Suprapubic skin (tissue), 4 donors: ENCODE measurements at places on chromosomes 3 and 15. TPM values are rescaled to one million over a fixed set of nuclear protein-coding genes. Genes with fewer than 3 reads are reported as not detected.

DNA sequence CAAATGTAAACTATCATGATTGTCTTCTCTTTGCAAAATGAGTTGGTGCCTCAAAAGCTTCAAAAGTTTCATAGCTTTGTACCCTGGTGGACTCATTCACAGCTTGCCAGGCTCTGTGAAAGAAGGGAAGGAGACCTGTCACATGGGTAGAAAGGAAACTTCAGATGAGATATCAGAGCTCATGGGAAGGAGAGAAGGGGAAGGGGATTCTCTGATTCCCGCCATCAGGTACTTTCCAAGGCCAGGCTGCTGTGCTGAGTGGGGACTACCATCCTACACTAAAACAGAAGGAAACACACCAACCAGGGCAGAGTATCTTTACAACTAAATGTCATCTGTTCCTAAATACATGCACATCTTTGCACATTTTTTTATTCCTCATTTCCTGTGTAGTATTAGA, 9.2 kb downstream of the ILDR1 start:
- no peaks in the 10 kb centered on the region for H3K36me3 ChIP-seq
- no peaks in the 10 kb centered on the region for H3K4me1 ChIP-seq
- no peak overlapping the region for H3K27ac ChIP-seq
- DNase-seq = no peak
- no peaks in the 10 kb centered on the region for H3K27me3 ChIP-seq

- H3K27me3 ChIP-seq = no peaks in the 10 kb centered on the region
- H3K36me3 ChIP-seq = no peaks in the 10 kb centered on the region
- H3K4me1 ChIP-seq = peaks cover 3% of the 10 kb centered on the region
- H3K4me3 ChIP-seq = no peak overlapping the region
- no peak overlapping the region for H3K27ac ChIP-seq
- DNase-seq = no peak
Measured at GRCh38 chr3:150394606-150395005, 13.5 kb upstream of the TSC22D2 start.

Gene ACTR8
- 15.0 TPM for total RNA-seq

Gene HTR3E
- 1.1 TPM for total RNA-seq

- no peak overlapping the region for H3K4me3 ChIP-seq
- H3K27ac ChIP-seq = no peak overlapping the region
- no peak for DNase-seq
- no peaks in the 10 kb centered on the region for H3K27me3 ChIP-seq
- H3K36me3 ChIP-seq = no peaks in the 10 kb centered on the region
Measured at GRCh38 chr15:33149919-33150318, 44.6 kb downstream of the FMN1 start.

- H3K27ac ChIP-seq = no peak overlapping the region
- no peaks in the 10 kb centered on the region for H3K27me3 ChIP-seq
- H3K4me3 ChIP-seq = no peak overlapping the region
- H3K4me1 ChIP-seq = no peaks in the 10 kb centered on the region
- H3K36me3 ChIP-seq = no peaks in the 10 kb centered on the region
Measured at GRCh38 chr3:24272875-24273274, 221.8 kb downstream of the THRB start.

DNA sequence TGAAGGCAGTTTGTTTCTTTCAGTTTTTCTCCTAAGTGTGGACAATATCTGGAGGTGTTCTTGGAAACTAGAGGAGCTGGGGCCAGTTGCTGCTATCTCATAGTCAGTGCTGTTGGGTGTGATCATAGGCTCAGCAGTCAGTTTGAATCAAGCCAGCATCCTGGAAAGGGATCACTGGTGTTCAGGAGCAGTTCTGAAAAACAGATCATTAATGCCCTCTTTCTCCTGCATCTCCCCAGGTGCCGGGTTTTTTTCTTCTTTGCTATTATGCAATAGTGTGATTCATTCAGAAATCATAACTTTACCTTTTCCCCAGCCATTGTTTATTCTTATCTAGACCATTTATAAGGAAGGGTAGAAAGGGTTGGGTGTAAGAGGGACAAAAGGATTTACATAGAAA, 24.0 kb downstream of the LNP1 start:
- no peak for DNase-seq
- no peaks in the 10 kb centered on the region for H3K4me1 ChIP-seq
- no peak overlapping the region for H3K4me3 ChIP-seq
- H3K27me3 ChIP-seq = no peaks in the 10 kb centered on the region

GRCh38 chr3:99862208-99862607, 44.5 kb downstream of the CMSS1 start:
- no peaks in the 10 kb centered on the region for H3K27me3 ChIP-seq
- no peak overlapping the region for H3K27ac ChIP-seq
- H3K4me1 ChIP-seq = peaks cover 28% of the 10 kb centered on the region
- H3K36me3 ChIP-seq = peaks cover 10% of the 10 kb centered on the region
- no peak for DNase-seq
- H3K4me3 ChIP-seq = no peak overlapping the region

- no peak overlapping the region for H3K27ac ChIP-seq
- H3K27me3 ChIP-seq = no peaks in the 10 kb centered on the region
- H3K36me3 ChIP-seq = no peaks in the 10 kb centered on the region
- no peak overlapping the region for H3K4me3 ChIP-seq
- DNase-seq = no peak
Measured at GRCh38 chr3:124935794-124936542, 1.4 kb upstream of the MUC13 start.

Gene SMCO1
- total RNA-seq = not detected

DNA sequence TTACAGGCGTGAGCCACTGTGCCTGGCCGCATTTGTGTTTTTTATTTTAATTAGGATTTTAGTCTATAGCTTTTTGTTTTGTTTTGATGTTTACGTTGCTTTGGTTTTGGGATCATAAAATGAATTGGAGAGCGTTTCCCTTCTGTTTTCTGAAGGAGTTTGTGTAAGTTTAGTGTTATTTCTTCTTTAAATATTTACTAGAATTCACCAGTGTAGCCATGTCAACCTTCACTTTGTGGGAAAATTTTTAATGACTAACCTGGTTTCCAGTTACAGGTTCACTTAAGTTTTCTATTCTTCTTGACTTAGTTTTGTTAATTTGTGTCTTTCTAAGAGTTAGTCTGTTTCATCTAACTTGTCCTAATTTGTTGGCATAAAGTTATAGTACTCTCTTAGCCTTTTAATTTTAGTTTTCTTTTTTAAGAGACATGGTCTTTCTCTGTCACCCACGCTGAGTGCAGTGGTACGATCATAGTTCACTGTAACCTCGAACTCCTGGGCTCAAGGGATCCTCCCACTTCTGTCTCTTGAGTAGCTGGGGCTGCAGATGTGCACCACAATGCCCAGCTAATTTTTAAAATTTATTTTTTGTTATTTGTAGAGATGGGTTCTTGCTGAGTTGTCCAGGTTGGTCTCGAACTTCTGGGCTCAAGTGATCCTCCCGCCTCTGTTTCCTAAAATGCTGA, 61.0 kb downstream of the CHD2 start:
- DNase-seq = no peak
- no peaks in the 10 kb centered on the region for H3K4me1 ChIP-seq
- no peak overlapping the region for H3K27ac ChIP-seq
- H3K36me3 ChIP-seq = peaks cover 94% of the 10 kb centered on the region
- H3K4me3 ChIP-seq = no peak overlapping the region

GRCh38 chr15:90126596-90127435, 24.5 kb upstream of the IDH2 start:
- no peaks in the 10 kb centered on the region for H3K4me1 ChIP-seq
- H3K36me3 ChIP-seq = no peaks in the 10 kb centered on the region
- H3K27ac ChIP-seq = no peak overlapping the region
- no peak for DNase-seq
- H3K27me3 ChIP-seq = no peaks in the 10 kb centered on the region
- H3K4me3 ChIP-seq = no peak overlapping the region

DNA sequence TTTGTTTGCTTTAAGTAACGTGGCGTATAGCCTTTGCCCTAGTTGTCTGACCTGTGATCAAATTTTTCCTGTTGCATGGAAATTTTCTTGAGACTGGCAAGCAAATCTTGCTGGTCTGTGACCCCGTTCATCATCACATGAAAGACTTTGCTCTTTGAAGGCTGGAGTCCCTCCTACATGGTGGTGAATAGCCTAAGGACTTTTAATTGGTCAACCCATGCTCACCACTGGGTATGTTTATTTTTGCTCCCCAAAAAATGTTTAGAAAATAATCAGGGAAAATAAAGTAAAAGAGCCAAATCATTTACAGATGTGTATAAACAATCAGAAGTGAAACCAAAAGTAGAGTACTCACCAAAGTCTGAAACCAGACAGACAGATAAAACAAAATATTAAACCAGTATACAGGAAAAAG, 1075.3 kb upstream of the ALCAM start:
- no peaks in the 10 kb centered on the region for H3K4me1 ChIP-seq
- H3K27ac ChIP-seq = no peak overlapping the region
- H3K36me3 ChIP-seq = no peaks in the 10 kb centered on the region
- H3K27me3 ChIP-seq = no peaks in the 10 kb centered on the region
- peak overlapping the region; percentile 9 for H3K4me3 ChIP-seq

Gene EFL1
- total RNA-seq = 23.0 TPM

GRCh38 chr3:51703068-51703760, 3.7 kb upstream of the GRM2 start:
- no peak for DNase-seq
- H3K4me1 ChIP-seq = peaks cover 12% of the 10 kb centered on the region
- H3K27me3 ChIP-seq = no peaks in the 10 kb centered on the region

DNA sequence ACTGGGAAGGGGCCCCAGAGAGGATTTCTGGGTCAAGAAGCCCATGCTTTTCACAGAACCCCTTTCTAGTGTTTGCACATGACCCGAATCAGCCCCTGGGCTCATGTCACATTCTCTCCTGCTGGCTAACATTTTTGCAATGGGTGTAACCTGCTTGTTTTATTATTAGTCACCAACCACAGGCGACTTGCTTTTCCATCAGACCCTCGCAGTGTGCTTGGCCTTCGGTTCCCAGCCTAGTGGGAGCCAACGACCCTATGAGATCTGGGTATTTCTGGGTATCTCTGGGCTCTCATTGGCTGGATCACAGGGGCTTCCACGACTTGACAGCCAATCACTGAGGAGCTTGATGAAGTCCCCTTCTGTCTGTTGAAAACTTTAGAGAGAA, 11.0 kb upstream of the FBLN2 start:
- peaks cover 64% of the 10 kb centered on the region for H3K4me1 ChIP-seq
- no peaks in the 10 kb centered on the region for H3K36me3 ChIP-seq
- no peaks in the 10 kb centered on the region for H3K27me3 ChIP-seq
- H3K4me3 ChIP-seq = no peak overlapping the region
- DNase-seq = peak; percentile 78
- H3K27ac ChIP-seq = peak overlapping the region; percentile 81

GRCh38 chr15:70047386-70048197, 50.1 kb downstream of the TLE3 start:
- no peak overlapping the region for H3K27ac ChIP-seq
- DNase-seq = peak; percentile 60
- H3K4me1 ChIP-seq = no peaks in the 10 kb centered on the region
- H3K4me3 ChIP-seq = no peak overlapping the region
- no peaks in the 10 kb centered on the region for H3K27me3 ChIP-seq
- H3K36me3 ChIP-seq = peaks cover 48% of the 10 kb centered on the region

Gene ABHD2
- total RNA-seq = 38.0 TPM

DNA sequence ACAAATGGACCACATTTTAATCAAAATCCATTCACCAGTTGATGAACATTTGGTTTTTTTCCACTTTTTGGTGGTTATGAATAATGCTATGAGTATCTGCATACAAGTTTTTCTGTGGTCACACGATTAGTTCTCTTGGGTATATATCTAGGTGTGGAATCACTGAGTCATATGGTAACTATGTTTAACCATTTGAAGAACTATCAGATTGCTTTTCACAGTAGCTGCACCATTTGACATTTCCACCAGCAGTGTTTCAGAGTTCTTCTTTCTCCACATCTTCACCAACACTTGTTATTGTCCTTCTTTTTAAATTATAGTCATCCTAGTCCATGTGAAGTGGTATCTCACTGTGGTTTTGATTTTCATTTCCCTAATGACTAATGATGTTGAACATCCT, 33.3 kb upstream of the ATG7 start:
- H3K27me3 ChIP-seq = no peaks in the 10 kb centered on the region
- no peak for DNase-seq
- no peaks in the 10 kb centered on the region for H3K36me3 ChIP-seq
- H3K4me1 ChIP-seq = peaks cover 15% of the 10 kb centered on the region
- H3K4me3 ChIP-seq = no peak overlapping the region

GRCh38 chr3:63870615-63871005, 6.9 kb downstream of the ATXN7 start:
- H3K27me3 ChIP-seq = no peaks in the 10 kb centered on the region
- H3K4me3 ChIP-seq = no peak overlapping the region
- peaks cover 5% of the 10 kb centered on the region for H3K36me3 ChIP-seq

Gene FANCD2OS
- not detected for total RNA-seq

Gene BTLA
- not detected for total RNA-seq

DNA sequence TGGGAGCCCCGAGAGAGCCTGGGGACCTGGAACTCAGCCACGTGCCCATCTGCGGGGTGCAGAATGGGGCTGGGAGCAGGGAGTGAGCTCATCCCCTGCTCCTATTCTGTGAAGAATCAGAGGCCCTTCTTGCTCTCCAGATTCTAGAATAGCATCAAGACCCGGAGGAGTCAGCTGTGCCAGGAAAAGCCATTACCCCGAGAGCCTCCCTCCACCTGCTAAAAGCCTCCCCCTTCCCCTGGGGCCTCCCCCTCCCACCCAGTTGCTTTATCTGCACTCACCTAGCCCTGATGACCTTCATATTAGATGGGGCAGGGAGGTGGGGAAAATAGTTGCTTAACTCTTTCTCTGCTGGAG, 23.1 kb downstream of the CCDC33 start:
- H3K4me1 ChIP-seq = no peaks in the 10 kb centered on the region
- H3K27ac ChIP-seq = no peak overlapping the region
- H3K4me3 ChIP-seq = no peak overlapping the region
- no peak for DNase-seq
- H3K27me3 ChIP-seq = peaks cover 54% of the 10 kb centered on the region
- no peaks in the 10 kb centered on the region for H3K36me3 ChIP-seq

- H3K36me3 ChIP-seq = no peaks in the 10 kb centered on the region
- H3K27me3 ChIP-seq = no peaks in the 10 kb centered on the region
- no peak overlapping the region for H3K4me3 ChIP-seq
Measured at GRCh38 chr3:169171739-169172138, 491.8 kb downstream of the MECOM start.

Gene IGSF10
- 7.1 TPM for total RNA-seq

DNA sequence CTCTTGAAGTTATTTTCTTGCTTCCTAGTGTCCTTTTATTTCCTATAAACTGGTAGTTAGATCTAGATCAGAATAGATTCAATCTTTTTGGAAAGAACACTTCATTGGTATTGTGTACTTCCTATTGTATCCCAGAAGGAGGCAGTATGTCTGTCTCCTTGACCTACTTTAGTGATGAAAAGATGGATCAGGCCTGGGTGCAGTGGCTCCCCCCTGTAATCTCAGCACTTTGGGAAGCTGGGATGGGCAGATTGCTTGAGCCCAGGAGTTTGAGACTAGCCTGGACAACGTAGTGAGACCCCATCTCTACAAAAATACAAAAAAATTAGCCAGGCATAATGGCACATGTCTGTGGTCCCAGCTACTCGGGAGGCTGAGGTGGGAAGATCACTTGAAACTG, 12.0 kb downstream of the BSN start:
- no peaks in the 10 kb centered on the region for H3K36me3 ChIP-seq
- no peak overlapping the region for H3K27ac ChIP-seq
- no peaks in the 10 kb centered on the region for H3K4me1 ChIP-seq
- no peak overlapping the region for H3K4me3 ChIP-seq
- no peaks in the 10 kb centered on the region for H3K27me3 ChIP-seq
- no peak for DNase-seq

- H3K36me3 ChIP-seq = no peaks in the 10 kb centered on the region
- no peaks in the 10 kb centered on the region for H3K27me3 ChIP-seq
- H3K27ac ChIP-seq = peak overlapping the region; percentile 88
- peak overlapping the region; percentile 63 for H3K4me3 ChIP-seq
Measured at GRCh38 chr3:119580067-119580760, 922 bp downstream of the ADPRH start.
